ENCODE measurements at places on chromosomes 5 and 9.
A peak's percentile ranks its signal among the peaks of the same experiment; 100 is the strongest.

DNA sequence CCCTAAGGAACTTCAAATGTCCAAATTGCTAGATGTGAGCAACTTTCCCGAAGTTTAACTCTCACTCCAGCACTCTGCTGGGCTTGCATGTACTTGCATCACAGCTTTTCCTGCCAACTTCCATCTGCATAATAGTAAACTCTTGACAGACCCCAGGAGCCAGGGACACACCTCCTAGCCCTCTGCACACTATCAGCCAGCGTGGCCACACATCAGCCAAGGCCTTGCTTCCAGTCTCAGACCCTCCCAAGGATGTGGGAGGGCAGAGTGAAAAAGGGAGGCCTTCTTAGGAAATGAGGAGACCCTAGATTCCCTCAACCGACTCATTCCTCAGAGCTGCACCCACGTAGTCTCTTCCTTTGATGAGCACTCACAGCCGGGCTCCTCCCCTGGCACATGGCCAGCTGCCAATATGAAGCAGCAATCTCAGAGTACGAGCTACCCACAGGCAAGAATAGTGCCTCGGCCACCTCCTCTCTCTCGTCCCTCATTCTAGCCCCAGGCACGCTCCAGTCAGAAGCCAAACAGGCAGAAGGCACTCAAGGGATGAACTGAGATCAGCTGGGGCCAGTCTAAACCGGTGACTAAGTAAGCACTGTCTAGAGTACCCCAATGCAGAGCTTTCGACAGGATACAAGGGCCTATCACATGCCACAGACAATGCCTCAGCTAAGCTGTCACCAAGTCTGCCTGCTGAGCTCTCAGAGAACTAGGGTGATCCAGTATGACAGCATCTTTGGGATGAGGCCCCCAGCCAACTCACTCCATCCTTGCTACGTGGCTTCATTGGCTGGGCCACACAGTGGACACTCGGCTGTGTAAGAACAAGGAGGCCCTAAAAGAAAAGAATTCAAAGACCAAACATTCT is 2.3 kb downstream of the P4HA2 start:
- DNase-seq, result peak; percentile 55

- DNase-seq, result no peak
Measured at GRCh38 chr5:78781611-78782286, 133.2 kb upstream of the LHFPL2 start.

- DNase-seq, result no peak
Measured at GRCh38 chr5:133904641-133905040, 63.8 kb downstream of the C5orf15 start.

DNA sequence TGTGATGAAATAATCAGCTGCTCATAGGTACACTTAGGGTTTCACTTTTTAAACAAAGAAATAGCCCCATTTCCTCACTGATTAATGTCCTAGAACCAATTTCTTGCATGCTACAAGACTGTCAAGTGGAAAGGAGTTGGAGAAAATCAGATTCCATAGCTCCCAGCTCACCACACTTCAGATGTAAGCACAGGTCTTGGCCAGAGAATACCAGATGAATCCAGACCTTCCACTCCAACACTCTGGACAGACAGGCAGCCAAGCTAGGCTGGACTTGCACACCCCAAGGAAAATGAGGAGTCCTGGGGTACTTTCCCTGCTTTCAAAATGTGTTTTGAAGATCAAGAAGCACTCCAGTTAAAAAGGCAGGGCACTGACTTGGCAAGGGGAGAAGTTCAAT is 68.5 kb downstream of the KLHL3 start:
- DNase-seq, result no peak

DNA sequence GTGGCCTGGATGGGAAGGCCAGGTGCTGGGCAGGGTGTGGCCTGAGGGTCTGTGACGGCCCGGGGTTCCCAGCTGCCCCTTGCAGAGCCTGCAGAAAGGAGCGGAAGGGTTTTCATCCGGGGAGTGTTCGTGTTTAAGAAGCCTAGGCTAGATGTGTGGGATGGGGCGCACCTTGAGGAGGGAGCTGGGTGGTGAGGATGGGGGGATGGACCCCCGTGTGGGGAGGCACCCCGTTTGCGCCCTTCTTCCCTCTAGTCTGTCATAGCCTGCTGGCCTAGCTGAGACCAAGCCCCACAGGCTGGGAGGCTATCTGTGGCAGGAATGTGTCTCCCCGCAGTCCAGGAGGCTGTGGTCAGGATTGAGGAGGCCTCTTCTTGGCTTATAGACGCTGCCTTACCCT is 11.9 kb downstream of the RNU6ATAC start:
- no peak for DNase-seq

GRCh38 chr9:133789778-133790177 is 51.6 kb upstream of the SARDH start:
- DNase-seq, result no peak

- DNase-seq, result no peak
Measured at GRCh38 chr5:91419571-91420537, 36.7 kb upstream of the ARRDC3 start.

- no peak for DNase-seq
Measured at GRCh38 chr5:100643473-100643872, 108.3 kb downstream of the FAM174A start.

DNA sequence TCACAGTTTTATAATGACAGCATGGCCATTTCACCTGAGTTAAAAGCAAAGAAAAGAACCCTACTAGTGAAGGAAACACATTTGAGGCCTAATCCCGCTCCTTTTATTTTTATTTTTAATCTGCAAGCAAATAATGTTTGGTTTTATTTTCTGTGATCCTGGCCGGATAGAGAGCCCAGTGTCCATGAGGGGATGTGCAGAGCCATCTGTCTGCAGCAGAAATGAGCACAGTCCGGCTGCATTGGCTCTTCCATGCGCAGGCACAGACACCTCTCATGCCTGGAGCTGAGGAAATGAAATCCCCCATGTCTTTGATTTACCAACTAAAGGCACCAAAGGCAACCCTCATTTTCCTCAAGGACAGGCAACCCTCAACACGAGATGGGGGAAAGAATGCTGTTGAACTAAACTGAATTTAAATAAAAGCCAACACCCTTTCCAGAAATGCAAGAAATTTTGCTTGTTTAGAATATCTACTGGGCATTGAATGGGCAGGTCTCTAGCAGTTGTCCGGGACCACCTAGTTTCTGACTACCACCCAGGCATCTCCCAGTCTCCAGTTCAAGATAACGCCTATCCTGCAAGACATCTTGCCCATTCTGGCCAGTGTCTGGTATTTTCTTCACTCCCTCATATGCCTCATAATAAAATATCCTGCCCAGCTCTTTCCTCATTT is 47.9 kb upstream of the SEMA6A start:
- no peak for DNase-seq

DNA sequence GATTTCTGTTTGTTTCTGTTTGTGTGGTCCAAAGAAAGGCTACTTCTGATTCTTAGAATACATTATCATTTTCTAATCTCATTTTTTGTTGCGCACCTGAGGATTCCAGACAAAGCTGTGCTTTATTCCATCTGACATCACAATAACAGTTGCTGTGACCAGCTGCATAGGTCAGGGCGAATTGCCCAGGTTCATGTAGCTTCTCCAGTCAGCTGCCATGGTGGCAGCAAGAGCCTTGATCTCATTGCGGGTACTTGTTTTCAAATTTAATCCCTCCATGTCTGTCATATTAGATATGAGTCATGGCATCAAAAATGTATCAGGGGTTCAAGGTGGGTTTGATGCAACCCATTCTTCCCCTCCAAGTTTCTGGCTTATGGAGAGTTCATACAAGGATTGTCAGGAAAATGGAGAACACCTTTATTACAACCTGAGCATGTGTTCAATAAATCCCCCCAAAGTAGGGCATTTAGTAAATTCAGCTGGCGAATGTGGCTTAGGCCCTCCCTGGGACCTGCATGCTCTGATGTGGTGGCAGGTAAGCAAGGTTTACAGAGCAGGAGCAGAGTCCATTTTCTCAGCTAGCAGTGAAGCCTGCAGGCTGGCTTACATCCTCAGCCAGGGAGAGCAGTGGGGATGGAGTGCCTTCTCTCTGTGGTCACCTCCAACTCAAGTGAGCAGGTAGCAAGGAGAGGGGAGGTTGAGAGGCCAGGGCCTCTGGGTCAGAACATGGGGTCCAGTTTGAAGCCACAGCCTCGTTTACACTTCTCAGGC is 13.9 kb downstream of the CAVIN4 start:
- no peak for DNase-seq

DNA sequence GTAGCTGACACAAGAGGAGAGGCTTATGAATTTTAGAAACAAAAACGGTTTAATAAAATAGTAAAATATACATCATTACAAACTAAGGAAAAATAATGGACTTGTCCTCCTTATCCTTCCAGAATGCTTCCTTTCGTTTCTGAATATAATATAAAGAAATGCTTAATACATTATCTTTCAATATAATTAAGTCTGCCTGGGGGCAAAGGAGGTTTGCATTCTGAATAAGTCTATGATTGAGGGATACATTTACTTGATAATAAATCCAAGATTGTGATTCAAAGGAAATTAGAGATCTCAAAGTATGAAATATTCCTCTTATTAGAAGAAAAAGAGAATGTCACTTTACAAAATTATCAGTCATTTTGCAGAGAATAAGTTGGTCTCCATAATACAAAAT is 386.5 kb downstream of the SPATA31D1 start:
- no peak for DNase-seq

DNA sequence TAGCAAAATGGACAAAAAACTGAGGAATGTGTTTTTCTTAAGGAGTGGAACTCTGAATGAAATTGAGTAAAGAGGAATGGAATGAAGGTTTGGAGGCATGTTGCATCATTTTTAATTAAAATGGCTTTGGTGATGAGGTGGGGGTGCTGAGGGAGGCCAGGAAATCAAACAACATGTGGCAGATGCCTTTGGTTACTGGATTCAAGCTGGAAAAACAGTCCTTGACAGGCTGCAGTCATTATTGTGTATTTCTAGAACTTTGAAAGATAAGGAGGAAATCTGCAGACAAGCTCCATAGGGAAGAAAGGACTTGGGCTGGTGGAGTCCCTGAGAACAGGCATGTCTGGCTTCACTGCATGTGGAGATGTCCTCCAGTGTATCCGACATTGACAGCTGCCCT is 203.5 kb upstream of the HAPLN1 start:
- DNase-seq, result no peak

DNA sequence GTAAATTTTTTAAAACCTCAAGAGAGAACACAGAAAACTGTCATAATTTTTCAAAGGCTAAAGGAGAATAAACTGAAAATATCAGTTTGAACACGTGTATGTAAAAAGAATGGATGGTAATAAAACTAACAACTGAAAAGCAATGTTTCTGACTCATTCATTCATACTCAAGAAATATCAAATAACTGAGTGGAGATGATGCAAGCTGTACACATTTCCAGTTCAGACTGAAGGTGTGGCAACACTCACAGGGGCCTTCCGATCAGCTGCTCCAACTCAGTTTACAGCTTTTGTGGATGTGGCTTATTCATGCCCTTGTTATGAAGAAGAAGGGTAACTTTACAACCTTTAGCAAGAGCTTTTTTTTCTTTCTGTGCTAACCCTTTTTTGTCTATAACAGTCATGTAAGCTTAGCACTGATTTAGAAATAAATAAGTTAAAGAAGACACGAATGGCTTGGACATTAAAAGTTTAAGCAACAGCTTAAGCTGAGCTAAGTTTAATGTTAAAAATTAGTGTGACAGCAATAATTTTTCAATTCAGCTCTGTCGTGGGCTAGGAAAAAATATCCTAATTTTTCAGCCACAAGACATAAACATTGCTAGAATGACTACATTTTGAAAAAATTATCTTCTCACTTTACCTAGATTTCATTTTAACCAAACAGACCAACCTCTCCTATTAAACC is 453.5 kb downstream of the RAB3C start:
- no peak for DNase-seq

- no peak for DNase-seq
Measured at GRCh38 chr5:160657068-160657507, 194.9 kb downstream of the ATP10B start.

DNA sequence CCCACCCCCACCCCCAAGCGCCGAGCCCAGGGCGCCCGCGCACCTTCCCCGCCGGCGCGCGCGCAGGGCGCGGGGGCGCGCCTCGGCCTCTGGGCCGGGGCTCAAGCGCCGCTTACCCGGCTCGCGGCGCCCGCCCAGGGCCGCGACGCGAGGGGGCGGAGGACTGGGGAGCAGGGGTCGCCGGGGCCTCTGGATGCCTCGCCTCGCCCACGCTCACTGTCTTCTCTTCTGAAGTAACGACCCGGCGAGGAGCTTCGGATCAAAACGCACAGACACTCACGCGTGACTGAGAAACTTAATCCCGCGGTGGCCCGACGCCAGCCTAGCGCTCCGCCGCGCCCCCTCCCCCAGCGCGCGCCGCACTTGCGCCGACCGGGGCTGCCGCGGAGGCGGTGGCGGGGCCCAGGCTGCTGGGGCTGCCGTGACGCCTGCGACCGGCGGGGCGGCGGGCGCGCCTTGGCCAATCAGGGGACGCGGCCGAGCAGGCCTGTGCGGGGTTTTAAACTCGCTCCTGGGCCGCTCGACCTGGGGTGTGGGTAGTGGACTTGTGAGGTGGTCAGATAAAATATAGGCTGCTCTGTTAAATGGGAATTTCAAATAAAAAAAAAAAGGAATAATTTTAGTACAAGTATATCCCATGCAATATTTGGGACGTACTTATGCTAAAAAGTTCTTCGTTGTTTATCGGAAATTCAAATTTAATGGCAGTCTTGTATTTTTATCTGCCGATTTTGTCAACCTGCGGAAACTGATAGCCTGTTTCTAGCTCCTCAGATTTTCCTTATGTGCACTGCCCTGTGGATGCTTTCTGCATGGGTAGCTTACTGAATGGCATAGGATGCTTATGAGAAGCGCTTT is at the start of gene MPDZ:
MPDZ (minus strand) TSS at position 409 of the 858 bp plus-strand sequence. CDS start 29,377 bp downstream, outside the sequence.
- DNase-seq, result peak; percentile 69

Data from hepatic stellate cell (primary cell).